ENCODE measurements at places on chromosomes 12 and 14.

DNA sequence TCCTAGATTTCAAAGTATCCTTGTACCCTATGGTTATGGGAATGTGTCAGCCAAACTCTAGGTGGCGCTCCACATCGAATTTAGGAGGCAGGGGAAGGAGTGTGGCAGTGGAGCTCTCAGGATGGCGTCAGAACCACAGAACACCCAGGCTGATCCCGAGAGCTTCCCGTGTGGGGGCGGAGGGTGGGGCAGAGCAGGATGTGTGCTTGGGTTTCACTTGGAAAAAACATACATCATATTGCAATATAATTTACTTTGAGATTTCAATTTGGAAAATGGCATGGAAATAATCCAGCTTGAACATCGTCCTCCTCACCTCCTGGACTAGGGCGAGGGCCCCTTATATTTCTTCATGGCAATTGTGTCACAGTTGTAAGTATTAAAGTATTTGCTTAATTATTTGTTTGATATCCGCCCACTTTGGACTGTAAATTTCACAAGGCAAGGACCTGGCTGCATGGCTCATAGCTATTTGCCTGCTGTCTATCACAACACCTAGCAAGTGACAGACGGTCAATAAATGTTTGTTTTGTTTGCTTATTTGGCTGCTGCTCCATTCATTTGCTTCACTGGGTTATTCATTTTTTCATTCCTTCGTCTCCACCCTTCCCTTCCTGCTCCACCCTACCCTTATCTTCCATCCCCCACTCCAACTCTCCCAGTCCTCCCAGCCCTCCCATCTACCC is 221.5 kb upstream of the HMGA2 start:
- peak; percentile 46 for DNase-seq

- DNase-seq = no peak
Observed at GRCh38 chr12:71656740-71657139, 6.9 kb downstream of the ZFC3H1 start.

- no peak for DNase-seq
Observed at GRCh38 chr12:124456652-124457152, 110.7 kb downstream of the NCOR2 start.

GRCh38 chr12:42450248-42450647 is 124.3 kb downstream of the PPHLN1 start:
- no peak for DNase-seq

DNA sequence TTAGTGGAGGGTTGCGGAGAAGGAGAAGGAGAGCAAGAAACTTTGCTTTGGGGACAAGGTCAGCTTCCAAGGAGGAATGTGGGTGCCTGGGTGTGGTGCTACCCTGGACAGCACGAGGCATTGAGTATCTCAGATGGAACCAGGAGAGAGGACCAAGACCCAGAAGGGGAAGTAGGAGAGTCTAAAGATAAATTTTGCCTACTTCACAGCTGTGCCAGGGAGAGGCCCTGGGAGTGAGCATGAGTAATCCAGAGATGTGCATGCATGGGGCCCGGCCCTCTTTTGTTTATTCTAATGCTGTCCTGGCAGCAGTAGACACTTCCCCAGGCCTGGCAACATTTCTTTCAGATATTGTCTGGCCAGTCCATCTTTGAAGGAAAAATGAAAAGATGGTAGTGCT is 49.5 kb upstream of the GNPNAT1 start:
- DNase-seq = no peak

DNA sequence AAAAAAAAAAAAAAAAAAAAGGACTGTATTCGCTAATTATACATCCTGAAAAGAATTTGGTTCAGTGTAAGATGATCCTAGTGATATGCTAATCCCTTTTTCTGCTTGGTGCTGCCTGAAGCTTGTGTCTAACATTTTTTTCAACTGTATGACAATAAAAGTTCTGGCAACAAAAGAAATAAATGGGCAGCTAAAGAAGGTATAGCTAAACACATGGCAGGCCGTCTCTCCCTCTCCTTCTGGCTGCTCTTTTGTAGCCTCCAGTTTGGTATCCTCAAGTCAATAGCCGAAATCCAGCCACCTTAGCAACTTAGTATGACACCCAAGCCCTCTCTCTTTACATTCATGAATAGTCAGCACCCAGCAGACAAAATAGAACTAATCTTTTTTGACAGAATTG is 198.3 kb upstream of the OTX2 start:
- DNase-seq = no peak

Data from hematopoietic multipotent progenitor cell treated with erythropoietin and hydrocortisone succinate and interleukin-3 and kit ligand, for 15 days (in vitro differentiated cells).